Upper lobe of left lung (tissue), 6 donors: ENCODE measurements at places on chromosomes 1 and 21. TPM values are rescaled to one million over a fixed set of nuclear protein-coding genes. Genes with fewer than 3 reads are reported as not detected.

DNA sequence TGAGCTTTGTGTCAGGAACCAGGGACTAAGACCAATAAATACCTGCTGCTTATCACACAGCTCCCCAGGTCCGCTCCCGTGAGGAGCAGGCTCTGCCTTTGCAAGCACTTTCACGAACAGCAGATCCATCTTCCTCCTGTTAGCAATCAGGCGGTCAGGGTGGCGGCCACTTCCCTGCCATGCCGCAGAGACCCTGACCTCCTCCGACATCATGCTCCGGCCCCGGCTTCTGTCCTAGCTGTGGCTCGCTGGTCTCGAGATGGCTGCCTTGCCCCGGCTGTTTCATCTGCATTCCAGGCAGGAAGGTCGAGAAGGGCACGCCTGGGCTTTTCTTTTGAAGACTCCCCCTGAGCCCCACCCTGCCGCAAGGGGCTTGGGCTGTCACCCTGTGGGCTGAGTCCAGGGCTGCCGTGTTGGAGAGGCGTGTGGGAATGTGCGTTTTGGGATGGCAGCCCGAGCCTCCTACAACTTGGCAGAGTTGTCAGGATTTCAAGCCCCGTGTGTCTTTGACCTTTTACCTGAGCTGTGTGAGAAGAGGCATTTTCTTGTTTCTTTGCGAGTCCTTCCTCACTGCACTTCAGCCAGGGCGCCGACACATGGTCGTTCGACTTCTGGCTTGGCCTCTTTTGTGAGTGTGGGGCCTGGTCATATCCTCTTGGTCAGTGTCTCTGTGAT, 59.5 kb downstream of the AGPAT3 start:
- no peak for DNase-seq

DNA sequence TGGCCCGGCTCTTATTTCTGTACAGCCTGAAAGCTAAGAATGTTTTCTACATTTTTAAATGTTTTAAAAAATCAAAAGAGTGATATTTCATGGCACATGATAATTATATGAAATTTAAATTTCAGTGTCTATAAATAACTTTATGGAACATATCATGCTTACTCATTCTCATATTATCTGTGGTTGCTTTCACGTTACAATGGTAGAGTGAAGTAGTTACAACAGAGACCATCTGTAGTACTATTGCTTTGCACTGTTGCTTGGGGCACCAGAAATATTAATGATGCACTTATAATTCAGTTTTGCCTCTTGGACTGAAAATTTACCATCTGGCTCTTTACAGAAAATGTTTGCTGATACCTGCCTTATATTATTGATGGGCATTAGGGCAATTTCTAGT, 481.6 kb downstream of the PLPP3 start:
- DNase-seq, result no peak

The ARMH1 gene
- 29.3 TPM for total RNA-seq

DNA sequence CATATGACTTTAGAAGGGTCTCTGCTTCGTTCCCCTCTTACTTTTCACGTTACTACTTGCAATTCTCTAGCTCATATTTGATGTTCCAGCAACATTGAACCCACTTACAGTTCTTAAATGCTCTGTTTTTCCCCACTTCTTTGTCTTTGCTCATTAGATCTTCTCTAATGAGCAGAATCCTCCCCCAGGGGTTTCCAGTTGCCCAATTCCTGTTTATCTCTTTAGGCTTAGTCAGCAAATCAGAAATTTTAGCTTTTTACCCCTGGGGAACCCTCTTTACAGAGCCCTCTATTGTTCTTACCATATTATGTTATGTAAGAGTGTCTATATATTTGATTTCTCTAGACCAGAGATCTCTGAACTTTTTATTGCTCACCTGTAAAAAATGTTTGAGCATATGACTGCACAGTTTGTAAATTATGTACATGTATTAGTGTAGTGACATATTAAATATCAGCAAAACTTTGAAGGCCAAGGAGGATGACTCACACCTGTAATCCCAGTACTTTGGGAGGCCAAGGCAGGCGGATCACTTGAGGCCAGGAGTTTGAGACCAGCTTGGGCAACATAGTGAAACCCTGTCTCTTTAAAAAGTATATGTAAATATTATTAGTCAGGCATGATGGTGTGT, 71.4 kb downstream of the FNBP1L start:
- no peak for DNase-seq

DNA sequence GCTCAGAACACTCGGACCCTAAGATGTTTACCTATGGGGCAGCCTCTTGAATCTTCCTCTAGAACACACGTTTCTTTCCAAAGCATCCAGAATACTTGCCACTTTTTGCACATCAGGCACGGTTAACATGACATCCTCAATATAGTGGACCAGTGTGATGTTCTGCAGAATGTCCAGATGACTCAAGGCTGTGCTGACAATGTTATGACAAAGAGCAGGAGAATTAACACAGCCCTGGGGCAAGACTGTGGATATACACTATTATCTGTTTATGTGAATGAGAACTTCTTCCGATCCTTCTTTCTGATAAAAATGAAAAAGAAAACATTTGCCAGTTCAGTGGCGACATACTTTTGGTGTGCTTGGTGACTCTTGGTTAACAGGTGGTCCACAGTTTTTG, 154.3 kb downstream of the PDE4B start:
- no peak for DNase-seq

The HSPB7 gene
- total RNA-seq, result 9.2 TPM
